ENCODE measurements at places on chromosomes 1 and 21.
A peak's percentile ranks its signal among the peaks of the same experiment; 100 is the strongest.

GRCh38 chr1:35500439-35500838 is 56.8 kb downstream of the KIAA0319L start:
- no peak for DNase-seq

GRCh38 chr1:156571919-156572662 is at the start of gene IQGAP3:
TSS of gene IQGAP3 (minus strand) at chr1:156572565. CDS start at chr1:156572529, 36 bp downstream.
- DNase-seq: peak; percentile 82

- no peak for DNase-seq
These were observed 498.4 kb downstream of the TTLL7 start for GRCh38 chr1:83500531-83500930.

- DNase-seq: no peak
These were observed 34.2 kb downstream of the PKP1 start for GRCh38 chr1:201317551-201317950.

GRCh38 chr1:31822766-31823165 is 6.9 kb upstream of the SPOCD1 start:
- peak; percentile 9 for DNase-seq

DNA sequence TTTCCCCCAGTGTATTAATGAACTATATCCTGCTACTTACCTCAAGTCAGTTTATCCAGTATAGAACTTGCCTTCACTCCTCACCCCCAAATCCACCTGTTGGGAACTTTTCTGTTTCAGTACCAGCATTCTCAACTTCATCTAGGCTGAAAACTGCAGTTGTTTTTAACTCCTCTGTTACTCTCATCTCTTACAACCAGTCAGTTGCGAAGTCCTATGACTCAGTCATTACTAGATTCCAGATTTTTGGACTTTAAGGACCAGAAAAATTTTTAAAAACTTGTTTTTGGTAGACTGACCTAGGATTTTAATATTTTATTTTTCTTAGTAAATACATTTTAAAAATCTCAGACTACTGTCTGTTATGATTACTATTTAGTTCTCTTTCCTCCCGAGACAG is 8.1 kb downstream of the GNAI3 start:
- no peak for DNase-seq

GRCh38 chr1:113991467-113991997 is 12.3 kb downstream of the OLFML3 start:
- DNase-seq: no peak

DNA sequence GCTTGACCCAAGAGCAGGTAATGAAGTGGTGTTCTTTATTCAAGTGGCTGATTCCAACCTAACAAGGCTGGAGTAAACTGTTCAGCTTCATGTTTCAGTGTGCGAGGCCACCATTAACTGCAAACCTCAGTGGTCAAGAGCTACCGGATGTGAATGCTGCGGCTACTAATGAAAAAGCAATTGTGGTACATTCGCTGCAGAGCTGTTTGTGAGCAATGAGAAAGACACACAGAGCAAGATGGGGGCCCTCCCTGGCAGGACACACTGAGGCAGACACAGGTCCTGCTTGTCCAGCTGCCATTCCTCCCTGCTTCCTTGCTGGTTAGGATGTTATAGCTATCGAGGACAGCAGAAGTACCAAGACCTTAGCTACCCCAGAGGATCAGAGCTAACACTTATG is 26.1 kb downstream of the SYF2 start:
- DNase-seq: peak; percentile 28

DNA sequence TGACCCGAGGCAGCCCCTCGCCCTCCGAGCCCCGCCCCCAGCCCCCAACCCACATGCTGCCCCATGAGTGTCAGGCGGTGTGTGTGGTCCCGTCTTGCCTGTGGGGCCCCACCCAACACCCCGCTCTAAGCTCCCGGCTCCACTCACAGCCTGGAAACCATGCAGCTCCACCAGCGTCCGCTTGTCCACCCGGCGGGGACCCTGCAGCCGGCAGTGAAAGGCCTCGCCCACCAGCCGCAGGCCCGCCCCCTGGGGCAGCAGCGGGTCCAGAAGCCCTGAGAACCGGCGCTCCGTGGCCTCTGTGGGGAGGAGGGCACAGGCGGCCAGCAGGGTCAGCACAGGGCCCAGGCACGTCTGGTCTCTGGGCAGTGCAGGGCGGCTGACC is 2.7 kb downstream of the C1QTNF12 start:
- DNase-seq: no peak

- no peak for DNase-seq
These were observed 5.5 kb downstream of the STK40 start for GRCh38 chr1:36380143-36380619.

DNA sequence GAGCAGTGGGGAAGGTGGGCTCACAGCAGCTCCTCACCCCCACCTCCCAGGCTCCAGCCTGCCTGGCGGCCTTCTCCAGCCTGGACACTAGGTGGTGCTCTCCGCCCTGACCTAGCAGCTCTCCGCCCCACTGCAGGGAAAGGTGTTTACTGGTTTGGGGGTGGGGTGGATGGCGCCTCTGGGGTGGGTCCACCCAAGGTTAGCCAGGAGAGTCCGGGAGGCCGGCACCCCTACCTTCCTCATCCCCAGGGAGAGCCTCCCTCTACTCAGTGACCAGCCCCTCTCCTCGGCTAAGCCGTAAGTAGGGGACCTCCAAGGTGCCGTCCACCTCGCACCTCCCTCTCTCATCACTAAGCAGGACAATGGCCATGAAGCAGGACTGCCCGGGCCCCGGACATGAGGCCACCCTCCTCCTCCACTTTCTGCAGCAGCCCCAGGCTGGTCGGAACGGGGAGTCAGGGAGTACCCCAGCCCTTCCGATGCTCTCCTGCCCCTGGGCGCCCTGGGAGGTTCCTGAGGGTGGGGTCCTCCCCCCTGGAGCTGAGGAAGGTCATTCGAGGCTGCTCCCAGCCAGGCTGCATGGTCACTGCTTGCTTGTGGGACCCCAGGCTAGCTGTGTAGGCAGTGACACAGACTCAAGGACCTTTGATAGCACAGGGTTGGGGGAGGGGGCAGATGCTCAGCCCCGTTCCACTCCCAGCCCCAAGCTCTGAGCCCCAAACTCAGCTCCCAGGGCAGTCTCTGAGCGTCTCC is 101.4 kb upstream of the VAMP3 start:
- DNase-seq: peak; percentile 37

- peak; percentile 47 for DNase-seq
These were observed 221.0 kb upstream of the CSF3R start for GRCh38 chr1:36703526-36704208.

GRCh38 chr1:46169811-46170454 is 5.0 kb upstream of the TSPAN1 start:
- no peak for DNase-seq

GRCh38 chr1:210857705-210858104 is 276.2 kb downstream of the KCNH1 start:
- DNase-seq: no peak

DNA sequence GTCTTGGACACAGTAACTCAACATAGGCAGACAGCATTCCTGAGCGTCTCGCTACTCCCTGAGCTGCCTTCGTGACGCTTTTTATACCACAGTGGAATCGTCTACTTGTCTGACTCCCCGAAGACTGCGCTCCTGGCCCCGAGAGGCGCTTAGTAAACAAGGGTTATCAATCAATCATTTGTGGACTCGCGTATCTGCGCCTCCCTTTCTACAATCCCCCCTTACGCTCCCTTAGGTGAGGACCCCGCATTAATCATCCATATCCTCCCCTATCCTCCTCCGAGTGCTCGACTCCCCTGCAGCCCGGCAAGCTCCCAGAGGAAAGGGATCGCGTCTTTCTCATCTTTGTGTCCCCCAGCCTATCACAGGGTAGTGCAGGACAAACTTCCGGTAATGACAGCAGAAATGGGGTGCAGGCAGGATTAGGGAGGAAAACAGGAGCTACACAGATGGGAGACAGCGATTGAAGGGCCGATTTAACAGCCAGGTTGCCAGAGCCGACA is 522 bp downstream of the TMEM59 start:
- peak; percentile 69 for DNase-seq

GRCh38 chr1:31614414-31615005 is 3.0 kb upstream of the HCRTR1 start:
- DNase-seq: no peak

DNA sequence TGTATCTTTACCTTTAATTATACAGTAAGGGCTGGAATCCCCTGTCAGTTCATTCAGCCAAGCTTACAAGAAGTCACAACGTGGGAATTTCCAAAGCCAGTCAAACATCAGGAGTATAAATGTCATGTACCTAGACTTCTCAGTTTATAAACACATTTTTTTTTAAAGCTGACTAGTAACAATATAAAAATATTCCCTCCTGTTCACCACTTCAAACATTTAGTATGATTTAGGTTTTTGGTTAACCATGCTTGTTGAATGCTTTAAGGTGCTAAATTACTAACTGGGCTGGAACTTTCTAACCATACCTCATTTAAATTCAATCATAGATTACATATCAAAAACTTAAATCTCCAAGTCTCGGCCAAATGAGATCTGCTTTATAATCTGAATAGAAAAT is 44.0 kb downstream of the JAK1 start:
- DNase-seq: no peak

GRCh38 chr1:8562222-8562621 is 244.3 kb downstream of the SLC45A1 start:
- DNase-seq: no peak

DNA sequence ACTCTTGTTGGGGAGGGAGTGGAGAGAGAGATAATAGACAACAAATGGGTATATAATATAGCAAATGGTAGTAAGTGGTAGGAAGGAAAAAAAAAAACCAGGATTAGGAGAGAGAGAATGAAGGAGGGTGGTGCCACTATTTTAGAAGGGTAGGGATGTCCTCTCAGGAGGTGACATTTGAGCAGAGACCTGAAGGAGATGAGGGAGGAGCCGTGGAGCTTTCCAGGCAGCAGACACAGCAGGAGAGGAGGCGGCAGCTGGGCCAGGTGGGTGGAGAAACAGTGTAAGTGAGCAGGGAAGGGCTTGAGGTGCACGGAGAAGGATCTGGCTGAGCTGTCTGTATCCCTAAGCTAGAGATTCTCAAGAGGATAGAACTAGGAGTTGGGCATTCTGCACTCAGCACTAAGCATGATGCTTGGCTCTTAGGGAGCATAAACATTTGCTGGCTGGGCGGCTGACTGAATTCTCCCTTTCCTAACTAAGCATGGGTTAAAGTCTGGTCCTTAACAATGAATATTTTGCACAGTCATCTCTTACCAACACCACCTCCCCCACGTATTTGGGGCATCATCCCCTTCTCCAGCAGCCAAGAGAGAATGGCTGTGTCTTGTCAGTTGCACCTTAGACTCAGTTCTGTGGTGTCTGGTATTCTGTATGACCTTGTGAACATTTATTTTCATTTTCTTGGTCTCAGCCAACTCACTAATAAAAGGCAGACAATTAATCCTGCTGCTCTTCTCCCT is 27.6 kb upstream of the SARS1 start:
- no peak for DNase-seq

DNA sequence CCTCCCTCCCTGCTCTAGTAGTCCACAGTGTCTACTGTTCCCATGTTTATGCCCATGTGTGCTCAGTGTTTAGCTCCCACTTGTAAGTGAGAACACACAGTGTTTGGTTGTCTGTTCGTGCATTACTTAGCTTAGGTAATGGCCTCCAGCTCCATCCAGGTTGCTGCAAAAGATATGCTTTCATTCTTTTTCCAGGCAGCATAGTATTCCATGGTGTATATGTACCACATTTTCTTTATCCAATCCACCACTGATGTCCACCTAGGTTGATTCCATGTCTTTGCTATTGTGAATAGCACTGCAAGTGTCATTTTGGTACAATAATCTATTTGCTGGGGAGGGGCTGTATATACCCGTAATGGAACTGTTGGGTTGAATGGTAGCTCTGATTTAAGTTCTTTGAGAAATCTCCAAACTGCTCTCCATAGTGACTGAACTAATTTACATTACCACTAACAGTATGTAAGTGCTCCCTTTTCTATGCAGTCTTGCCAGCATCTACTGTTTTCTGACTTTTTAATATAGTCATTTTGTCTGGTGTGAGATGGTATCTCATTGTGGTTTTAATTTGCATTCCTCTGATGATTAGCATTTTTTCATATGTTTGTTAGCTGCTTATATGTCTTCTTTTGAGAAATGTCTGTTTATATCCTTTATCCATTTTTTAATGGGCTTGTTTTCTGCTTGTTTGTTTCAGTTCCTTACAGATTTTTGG is 191.9 kb upstream of the DMRTA2 start:
- no peak for DNase-seq

GRCh38 chr1:33379631-33380354 is 51.1 kb downstream of the PHC2 start:
- DNase-seq: no peak

DNA sequence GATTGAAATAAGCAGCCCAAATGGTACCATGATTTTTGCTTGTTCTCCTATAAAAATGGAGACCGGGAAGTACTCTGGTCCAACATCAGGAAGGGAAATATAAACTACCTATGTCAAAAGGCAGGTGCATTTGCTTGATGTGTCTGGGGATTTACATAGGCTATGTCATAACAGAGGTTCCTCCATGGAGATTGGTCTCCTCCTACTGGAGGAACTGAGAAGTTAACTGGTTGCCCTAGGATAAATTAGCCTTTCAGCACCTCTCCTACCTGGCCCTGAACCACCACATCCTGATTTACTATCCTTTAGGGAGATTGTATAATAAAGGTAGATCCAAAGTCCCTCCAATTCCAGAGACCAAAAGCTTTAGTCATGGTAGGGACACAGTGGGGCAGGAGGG is 1109.3 kb upstream of the B3GALT2 start:
- no peak for DNase-seq

DNA sequence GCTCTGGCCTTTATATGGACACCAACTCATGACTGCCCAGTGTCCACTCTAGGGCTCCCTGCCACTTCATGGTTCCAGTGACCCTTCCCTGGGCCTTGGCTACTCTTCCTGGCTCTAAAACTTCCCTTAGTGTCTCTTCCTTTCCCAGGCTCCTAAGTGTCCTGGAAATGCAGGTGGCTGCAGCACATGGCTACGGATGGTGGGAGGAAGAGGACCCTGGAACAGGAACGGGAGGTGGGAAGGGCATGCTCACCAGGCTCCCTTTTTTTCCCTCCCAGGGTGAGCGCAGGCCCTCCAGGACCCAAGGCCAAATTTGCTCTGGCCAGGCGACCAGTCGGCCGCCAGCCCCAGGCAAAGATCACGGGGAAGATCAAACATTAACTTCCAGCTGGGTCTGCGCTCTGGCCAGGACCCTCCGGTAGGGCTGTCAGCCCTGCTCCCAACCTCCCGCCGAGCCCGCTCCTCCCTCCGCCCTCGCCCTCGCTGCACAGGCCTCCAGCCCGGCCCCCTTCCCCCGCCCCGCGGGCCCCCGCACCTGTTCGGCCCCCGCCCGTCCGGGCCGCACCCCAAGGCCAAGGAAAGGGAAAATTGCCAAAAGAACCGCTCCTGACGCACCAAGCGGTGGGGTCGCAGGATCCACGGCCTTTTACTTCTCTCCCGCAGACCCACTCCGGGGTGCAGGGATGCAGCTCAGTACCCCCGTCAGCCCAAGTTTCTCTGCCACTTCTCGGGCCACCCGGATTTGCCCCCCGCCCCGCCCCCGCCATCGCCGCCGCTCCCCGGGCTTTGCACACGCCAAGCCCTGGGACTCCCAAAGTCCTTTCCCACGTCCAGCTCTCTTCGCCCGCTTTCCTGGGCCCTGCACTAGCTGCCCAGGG is 894 bp downstream of the TCEA3 start:
- DNase-seq: no peak
